ENCODE measurements at places on chromosomes 2 and 18.
A peak's percentile ranks its signal among the peaks of the same experiment; 100 is the strongest.

DNA sequence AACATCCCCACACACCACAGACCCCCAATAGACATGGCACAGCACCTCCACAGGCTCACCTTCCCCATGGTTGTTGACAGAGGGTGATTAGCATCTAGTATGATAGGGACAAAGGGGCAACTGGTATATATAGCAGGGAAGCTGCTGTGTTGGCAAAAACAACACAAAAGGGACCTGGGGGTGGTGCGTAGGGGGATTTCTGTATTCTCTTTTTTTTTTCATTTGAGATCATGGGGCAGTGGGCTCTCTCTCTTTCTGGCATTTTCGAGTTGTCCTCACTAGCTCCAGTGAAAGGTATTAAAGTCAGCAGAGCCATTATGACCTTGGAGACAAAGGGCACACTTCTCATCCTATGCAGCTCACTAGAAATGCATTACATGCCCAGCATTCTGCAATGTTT, at the start of gene CRYGA:
CRYGA (minus strand) TSS at position 101 of the 400 bp plus-strand sequence; CDS start at position 68, 33 bp downstream.
- no peak for DNase-seq

DNA sequence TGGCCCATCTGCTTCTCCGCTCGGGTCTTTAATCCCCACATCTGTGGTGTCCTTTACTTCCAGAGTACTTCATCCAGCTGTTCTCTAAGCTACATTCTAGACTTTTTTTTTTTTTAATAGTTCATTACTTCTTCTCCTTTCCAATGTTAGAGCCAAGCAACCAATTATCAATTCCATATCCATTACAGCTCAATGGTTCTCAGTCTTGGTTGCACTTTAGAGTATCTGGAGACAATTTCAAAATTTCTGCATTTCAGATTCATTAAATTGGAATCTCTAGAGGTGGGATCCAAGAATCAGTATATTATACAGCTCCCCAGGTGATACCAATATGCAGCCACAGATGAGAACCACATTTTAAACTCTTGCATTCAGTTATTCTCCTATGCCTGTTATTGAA, 43.9 kb upstream of the ZSWIM2 start:
- DNase-seq = no peak

- no peak for DNase-seq
Observed at GRCh38 chr2:183214680-183215079, 90.4 kb downstream of the NUP35 start.

GRCh38 chr2:27765621-27766286, 5.8 kb upstream of the MRPL33 start:
- peak; percentile 66 for DNase-seq

DNA sequence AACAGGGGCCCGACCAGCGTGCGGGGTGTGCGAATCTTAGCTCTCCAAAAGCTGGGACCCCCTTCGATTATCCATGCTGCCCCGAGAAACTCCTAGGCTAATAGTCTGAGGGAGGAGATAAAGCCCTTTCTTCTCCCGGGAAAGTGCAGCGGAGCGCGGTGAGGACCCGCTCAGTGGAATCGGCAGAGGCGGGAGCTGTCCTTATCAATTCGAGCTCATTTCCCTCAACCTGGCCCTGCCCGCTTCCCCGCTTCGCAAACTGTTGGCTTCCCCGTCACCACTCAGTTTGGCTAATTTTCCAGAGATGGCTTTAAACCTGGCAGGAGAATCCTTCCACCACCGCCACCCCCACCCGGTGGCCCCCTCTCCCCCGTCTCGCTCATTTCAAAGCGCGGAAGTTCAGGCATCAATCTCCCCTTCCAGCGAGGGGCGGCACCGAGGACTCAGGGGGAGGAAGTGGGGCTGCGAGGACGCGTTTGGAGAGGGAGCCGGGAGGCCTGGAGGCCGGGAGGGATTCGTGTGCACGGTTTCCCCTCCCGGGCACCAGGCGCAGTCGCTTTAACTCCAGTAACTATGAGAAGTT, 1.6 kb downstream of the KLHL14 start:
- no peak for DNase-seq

DNA sequence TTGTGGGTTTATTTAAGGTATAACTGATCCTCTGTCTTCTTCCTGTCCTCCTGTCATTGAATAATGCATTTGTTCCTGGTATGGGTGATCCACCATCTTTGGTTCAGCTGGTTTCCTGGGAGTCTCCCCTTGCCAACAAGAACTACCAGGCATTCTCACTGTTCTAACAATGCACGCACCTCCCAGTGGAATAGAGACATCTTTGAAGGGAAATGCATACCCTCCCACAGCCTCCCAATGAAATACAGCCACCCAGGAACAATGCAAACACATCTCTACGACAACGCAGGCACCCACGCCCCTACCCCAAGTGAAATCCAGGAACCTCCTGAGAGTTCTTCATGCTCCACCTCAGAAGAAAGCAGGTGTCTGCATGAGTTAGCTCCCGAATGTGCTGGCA, 318.0 kb downstream of the SOX11 start:
- DNase-seq = no peak

DNA sequence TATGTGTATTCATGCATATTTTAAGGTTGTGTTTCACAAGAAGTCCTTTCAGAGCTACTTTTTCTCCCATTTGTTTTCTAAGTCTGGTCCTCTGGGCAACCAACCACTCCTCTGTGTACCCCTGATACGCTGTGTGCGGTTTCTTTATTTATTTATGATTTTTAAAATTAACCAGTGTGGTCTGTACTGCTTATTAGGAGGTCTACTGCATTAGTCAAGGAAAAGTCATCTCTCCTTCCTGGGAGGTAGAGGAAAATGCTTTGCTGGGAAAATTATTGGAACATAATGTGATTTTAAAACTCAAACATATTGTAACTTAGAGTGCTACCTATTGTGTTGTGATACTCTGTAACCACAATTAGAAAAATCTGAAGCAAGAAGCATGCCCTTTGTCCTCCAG, 1404.3 kb downstream of the SUCLG1 start:
- DNase-seq = no peak

- DNase-seq = no peak
Observed at GRCh38 chr2:20737505-20737904, 70.6 kb downstream of the GDF7 start.

- no peak for DNase-seq
Observed at GRCh38 chr2:129758784-129759471, 220.5 kb upstream of the RAB6C start.

GRCh38 chr18:63185984-63186383, 133.6 kb downstream of the BCL2 start:
- no peak for DNase-seq

DNA sequence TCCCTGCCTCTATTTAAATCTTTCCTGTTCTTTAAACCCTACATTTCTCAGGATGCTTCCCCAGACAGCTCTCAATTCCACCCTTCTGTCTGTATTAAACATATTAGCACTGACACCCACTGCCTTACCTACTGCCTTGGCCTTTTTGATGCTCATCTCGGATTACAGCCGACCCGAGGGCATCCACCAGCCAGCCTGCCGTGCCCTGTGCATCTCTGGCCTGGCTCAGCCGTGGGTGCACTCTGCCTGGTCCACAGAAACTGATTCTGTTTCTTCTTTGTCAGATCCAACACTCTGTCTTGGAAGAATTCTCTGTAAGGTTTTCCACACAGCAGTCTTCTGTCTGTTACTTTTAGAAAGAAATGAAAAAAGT, 27.2 kb downstream of the TANC1 start:
- DNase-seq = no peak

GRCh38 chr2:73984203-73984921, at the start of gene TET3:
TSS of gene TET3 (plus strand) at chr2:73984910. CDS start at chr2:73986404, 1,494 bp downstream.
- DNase-seq = no peak

DNA sequence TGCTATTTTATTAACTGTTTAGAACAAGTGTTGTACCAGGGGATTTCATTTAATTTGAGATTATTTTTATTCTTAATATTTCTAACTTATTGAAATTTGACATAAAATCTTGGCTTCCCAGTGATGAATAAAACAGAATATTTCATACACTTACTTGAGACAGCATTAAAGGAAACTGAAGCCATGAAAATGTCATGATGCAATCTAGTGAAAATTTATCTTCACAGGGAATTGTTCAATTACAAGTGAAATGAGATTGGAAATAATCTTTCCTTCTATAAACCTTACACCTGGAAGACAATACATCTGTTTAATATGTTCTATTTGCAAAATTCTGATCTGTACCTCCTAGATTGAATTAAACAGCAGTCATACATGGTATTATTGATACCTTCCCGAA, 511.0 kb upstream of the CDH7 start:
- no peak for DNase-seq

Measured in CD4-positive, alpha-beta T cell treated with Interleukin-1 beta for 1 hour (primary cell).